ENCODE measurements at places on chromosomes 2 and 18.

DNA sequence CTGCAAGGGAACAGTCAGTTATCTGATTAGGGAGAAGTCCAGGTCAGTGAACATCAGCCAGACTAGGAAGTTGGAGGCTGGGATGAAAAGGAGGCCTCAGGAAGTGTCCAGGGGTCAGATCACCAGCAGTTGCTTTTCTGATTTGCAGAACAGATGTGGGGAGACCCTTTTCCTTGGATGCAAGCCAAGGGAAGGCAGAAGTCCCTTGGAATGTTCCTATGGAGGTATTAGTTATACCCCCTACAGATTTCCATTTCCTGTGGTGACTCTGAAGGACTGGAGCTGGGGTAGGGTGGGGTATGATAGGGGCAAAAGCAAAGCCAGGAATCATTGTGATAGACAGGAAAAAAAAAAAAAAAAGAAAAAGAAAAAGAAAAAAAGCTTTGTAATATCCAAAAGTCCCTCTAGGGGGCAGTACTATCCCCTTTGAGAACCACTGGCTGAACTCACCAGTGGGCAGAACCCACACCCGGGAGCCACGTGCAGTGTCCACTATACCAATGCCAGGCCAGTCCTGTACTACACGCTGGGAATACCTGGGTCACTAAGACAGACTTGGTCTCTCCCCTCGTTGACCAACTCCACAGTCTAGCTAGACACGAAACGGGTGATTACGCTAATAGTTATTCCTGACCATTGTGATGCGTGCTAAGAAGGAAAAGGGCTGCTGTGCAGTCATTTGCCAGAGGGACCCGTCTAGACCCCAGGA lies 7.4 kb downstream of the DYSF start:
- no peak for DNase-seq

- DNase-seq = no peak
Measured at GRCh38 chr2:27689424-27689823, 25.7 kb downstream of the SLC4A1AP start.

DNA sequence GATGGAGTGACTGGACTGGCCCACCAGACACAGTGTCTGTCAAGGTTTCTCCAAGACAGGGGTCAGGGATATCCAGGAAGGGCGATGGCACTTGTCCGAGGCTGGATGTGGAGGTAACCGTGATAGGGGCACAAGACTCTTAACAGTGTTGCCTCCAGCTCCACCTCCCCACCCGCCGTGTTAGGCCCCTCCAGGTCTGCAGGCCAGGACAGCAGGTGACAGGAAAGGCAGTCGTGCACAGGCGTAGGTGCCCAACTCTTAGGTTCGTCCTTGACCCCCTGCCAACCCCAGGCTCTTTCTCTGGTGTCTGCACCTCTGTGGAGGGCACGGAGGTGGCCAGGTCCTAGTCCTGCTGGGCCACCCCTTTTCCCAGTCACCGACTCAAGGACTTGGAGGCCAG lies 10.1 kb downstream of the ITM2C start:
- no peak for DNase-seq

DNA sequence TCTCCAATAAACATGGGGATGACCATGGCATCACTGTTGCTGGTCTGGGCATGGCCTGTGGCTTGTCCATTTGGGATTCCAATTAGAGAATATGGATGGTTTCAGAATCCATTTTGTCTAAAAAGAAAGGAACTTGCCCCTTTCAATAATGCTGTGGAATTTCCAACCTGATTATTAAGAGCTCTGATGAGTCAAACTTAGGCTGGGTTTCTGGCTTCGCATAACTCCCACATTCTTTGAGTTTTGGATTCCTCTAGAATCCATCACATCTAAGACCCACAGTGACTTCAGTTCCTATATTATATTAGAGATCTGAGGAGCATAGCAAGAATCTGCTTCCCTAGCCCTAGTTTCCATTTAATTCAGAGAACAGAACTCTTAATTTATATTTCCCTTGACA lies 531.5 kb downstream of the TNS1 start:
- DNase-seq = no peak
